AG09319 (cell line): ENCODE measurements at places on chromosomes 3 and 15.

GRCh38 chr3:46070595-46071093 is 43.4 kb upstream of the XCR1 start:
- no peak for DNase-seq

- DNase-seq, result no peak
Measured at GRCh38 chr3:100096866-100097265, 17.4 kb downstream of the FILIP1L start.

DNA sequence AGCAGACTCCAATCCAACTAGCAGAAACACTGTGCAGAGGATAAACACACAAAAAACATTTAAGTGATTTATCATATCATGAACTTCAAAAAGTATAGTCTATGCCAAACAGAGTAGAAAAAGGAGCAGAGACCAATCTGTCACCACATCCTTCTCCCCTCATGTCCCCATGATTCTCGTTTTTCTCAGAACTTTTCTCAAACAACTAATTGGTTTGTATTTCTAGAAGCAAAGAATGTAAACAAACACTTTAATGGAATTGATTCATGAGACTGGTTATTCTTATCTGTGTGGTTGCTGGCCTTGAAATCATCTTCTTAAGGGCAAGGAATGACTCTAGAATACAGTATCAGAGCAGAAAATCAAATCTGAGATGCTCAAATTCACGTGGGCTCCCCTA is 294.2 kb upstream of the THBS1 start:
- no peak for DNase-seq

- DNase-seq, result no peak
Measured at GRCh38 chr3:45003859-45004258, 22.2 kb upstream of the CLEC3B start.
